ENCODE measurements at places on chromosomes 6 and 20.

DNA sequence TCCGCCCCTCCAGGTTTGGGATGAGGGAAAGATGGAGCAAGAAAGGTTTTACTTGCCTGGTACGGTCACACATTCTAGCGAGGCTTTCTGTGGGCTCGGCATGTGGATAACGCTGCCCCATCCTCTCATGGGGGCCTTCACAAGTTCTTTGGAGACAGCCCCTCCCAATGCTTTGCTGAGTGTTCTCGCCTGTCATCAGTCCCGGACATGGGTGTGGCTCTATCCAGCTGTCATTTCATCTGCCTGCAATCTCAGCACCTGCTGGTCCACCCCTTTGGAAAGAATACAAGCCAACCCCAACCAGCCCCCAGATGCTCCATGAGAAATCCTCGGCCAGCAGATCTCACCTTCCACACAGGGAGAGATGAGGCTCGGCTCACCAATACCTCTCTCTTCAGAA, 30.3 kb upstream of the MDGA1 start:
- no peak for DNase-seq

DNA sequence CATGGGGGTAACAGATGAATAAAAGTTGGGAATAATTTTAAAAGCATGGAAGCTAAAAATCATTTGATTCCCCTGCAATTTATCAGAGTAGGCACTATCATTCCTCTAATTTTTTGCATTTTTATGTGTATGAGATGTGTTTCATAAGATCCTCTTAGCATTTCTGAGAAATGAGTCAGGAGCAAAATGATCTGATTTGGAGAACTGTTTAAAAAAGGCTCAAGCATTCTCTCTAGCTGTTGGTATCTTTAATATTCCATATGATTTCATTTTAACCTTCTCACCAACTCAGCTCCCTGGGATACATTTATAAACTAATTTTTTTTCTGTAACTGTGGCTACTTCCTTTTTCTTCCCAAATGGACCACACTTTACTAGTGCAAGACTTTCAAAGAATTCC, 60.9 kb downstream of the MCHR2 start:
- no peak for DNase-seq

- no peak for DNase-seq
Measured at GRCh38 chr20:8964959-8965562, 103.8 kb upstream of the PLCB4 start.

GRCh38 chr6:52632011-52632410, 38.9 kb upstream of the TMEM14A start:
- no peak for DNase-seq

- no peak for DNase-seq
Measured at GRCh38 chr6:40075056-40075590, 140.9 kb upstream of the MOCS1 start.

GRCh38 chr6:113920663-113921267, 50.2 kb downstream of the HDAC2 start:
- DNase-seq: no peak

- DNase-seq: no peak
Measured at GRCh38 chr6:167746975-167747374, 79.7 kb upstream of the AFDN start.

GRCh38 chr6:151002057-151002450, 136.6 kb downstream of the MTHFD1L start:
- no peak for DNase-seq

DNA sequence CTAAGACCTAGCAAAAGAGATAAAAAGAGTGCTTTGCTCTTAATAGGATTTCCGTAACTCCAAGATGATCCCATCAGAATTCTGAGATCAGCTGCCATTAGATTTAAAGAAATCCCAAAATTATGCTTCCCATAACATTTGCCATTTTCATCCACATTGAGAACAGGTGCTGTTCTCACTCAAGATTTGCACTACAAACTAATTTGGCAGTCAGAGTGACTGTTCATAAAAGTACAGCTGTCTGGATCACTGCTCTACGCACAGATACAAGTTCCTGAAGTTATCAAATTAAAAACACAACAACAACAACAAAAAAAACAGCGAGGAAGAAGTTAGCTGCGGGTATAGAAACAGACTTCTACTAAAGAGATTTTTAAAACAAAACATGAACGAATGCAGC, 58.1 kb downstream of the ASCC3 start:
- DNase-seq: no peak

DNA sequence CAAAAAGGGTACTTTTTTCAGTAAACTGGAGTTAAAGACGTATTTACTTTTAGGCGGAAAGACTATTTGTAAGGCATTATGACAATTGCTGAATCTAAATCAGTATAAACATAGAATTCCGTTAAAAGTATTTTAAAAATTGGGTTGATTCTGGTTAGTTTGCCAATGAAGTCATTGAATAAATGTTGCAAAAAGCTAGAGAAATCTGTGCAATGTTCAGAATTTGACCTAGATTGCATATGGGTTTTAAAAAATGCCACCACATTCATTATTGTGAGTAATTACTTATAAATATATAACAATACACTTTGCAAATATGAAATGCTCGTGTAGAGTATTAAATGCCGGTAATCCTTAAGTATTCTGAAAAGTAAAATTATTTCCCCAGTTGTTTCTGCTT, 116.5 kb upstream of the EEF1E1 start:
- no peak for DNase-seq

DNA sequence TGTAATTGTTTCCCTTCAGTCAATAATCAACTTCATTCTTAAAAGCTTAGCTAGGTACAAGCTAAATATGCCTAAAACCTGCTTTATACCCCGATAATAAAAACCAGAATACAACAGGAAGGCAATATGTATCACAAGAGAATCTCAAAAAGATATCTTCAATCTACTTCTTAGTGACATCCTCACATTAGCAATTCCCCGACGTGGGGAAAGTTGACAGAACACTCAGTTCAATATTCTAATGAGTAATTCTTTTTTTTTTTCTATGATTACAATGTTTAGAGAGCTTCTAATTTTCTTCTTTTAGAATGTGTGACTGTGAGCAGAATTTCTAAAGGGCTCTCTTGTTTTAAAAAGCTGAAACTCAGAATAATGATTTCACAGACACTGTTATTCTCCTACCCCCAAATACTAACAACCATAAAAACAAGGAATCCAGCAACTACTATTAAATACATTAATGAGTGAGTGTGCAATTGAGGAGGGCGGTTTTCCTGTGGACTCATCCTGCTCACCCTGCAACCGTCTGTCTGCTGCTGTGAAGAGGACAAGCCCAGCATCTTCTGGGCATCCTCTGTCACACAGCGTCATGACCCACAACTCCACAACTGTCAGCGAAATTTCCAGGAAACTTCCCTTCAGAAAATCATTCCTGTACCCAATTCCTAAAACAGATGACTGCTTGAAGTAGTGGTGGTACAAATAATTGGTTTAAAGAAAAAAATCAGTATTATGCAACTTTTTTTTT, 68.1 kb downstream of the DTNBP1 start:
- no peak for DNase-seq

- DNase-seq: no peak
Measured at GRCh38 chr6:115902436-115902835, 158.3 kb downstream of the FRK start.
